ENCODE measurements at places on chromosomes 13 and 19.

DNA sequence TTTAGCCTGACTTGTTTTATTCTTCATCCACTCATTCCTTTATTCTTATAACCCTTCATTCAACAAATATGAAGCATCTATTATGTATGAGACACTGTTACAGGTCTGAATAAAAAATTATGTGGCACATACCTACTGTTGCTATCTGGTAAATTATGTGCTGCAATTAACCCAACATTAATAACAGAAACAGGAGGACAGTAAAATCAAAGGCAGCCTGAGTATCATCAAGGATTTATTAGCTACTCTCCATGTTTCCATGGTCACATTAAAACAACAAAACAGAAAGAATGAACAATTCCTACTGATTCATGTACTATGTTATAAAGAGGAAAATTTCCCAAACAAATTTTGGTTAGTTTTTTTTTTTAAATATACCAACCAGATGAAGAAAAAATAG is 43.9 kb downstream of the RAP2A start:
- DNase-seq, result no peak

DNA sequence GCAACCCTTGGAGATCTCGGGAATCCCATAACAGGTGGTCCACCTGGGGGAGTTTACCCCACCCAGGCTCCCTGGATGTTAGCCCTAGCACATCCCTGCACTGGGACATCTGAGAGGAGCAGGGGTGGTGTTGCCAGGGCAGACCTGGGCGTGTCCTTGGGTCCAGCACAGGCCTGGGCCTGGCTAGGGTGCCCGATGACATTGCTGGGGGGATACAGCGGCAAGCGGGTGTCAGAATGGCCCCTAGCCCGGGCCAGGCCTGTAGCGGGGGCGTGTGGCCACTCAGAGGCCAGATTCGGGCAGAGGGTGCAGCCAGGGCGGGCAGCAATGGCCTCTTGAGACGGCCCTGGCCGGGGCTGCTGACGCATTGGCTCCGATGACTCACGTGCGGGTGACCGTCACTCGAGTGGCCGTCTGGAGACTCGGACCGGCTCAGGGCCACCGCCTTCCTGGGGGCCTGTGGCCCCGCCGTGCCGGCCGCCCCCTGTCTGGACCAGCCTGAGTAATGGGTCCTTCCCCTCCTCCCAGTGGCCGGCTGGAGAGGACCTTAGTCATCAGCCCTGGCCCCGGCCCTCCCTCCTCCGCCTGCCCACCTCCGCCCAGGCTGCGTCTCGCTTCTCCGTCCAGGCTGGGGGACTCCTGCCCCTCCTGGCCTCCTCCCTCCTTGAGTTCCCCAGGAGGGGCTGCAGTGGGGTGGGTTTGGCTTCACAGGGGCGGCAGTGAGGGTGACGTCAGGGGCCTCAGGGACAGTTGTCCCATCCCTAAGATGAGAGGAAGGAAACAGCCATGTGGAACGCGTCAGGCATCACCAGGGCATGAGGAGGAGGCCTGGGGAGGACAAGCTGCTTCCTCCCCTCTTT is 23.2 kb upstream of the CRTC1 start:
- no peak for DNase-seq

GRCh38 chr19:37220383-37220782 is 2.4 kb downstream of the ZNF383 start:
- DNase-seq, result no peak

- peak; percentile 34 for DNase-seq
Measured at GRCh38 chr19:52946322-52947310, 16.1 kb downstream of the ZNF816 start.

GRCh38 chr19:45404557-45405434 is at the start of gene PPP1R13L:
Gene PPP1R13L, minus strand, starts transcription at chr19:45405069. Its CDS starts 6,751 bp downstream, at chr19:45398318.
- no peak for DNase-seq

GRCh38 chr13:112247471-112248405 is 128.4 kb upstream of the SPACA7 start:
- DNase-seq, result no peak
